Activated T-helper 1 cell treated with anti-CD3 and anti-CD28 coated beads, Interleukin-2, amount 50 U/mL, for 16 hours (primary cell): ENCODE measurements at places on chromosomes 1 and 21.

GRCh38 chr21:44726826-44727225 lies 15.5 kb upstream of the TSPEAR start:
- DNase-seq, result no peak

GRCh38 chr1:47235806-47236205 lies 3.8 kb upstream of the TAL1 start:
- DNase-seq, result no peak

DNA sequence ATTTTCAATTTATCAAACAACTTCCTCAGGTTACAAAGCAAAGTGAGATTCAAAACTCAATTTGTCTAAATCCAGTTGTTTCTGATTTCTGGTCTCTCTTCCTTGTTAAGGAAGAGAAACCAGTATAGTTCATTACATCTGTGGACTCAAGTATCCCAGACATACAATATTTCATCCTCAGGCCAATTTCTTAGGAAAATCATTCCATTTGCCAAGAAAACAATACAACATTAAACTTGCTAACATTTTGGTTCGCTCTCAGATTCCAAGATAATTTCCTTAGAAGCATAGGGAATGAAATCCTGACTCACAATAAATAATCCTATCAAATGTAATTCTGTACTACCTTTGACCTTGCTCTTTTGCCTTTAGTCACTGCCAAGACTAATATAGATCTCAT lies 11.2 kb upstream of the TTLL7 start:
- DNase-seq, result no peak

- no peak for DNase-seq
Measured at GRCh38 chr1:231070758-231071444, 30.8 kb upstream of the FAM89A start.

DNA sequence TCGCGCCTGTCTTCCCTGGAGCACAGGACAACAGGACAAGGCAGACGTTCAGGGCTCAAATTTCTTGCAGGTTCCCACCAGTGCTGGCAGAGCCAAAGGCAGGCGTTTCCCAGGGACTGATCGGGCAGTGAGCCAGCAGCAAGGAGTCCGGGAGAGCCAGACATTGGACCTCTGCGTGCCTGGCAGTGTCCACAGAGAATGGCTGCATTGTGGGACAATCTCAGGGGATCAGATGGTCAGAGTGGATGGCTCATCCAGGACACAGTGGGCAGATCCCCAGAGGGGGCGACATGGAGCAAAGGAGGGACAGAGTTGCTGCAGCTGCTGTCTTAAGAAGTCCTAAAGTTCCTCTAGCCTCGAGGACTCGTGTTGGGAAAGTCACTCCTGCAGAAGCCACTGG lies 4.6 kb downstream of the TMEM63A start:
- no peak for DNase-seq

DNA sequence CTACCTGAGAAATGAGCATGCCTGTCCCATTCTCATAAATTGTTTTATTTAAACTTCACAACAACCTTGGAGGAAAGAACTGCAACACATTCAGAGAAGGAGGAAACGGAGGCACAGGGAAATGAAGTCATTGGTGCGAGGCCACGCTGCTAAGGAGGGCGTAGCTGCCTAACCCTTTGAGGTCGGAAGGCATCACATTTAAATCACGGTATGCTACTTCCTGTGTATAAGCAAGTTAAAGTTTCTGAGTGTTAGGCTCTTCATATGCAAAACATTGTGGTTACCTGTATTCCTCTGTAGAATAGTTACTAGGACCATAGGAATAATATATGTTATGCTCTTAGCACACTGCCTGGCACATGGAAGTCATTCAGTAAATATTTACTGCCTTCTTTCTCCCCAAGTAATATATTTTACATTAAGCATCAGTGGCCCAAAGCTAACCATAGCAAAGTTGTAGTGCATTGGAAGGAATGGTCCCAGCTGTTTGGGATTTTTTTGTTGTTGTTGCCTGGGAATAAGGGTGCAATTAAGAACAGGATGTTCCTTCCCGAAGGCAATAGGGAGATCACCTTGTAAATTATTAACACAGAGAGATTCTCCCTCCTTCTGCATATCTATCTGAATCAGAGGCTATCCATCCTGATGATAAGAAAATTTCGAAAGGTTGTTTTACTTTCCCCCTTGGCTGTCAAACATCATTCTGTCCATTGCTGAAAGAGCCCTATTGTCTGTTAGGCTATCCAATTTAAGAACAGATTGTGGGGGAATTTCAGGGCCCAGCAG lies 192.2 kb upstream of the C8B start:
- no peak for DNase-seq

GRCh38 chr1:223304931-223305330 lies 59.0 kb downstream of the SUSD4 start:
- no peak for DNase-seq

- DNase-seq, result no peak
Measured at GRCh38 chr1:224506141-224506814, 71.7 kb upstream of the WDR26 start.

GRCh38 chr1:192589813-192590212 lies 14.2 kb downstream of the RGS1 start:
- DNase-seq, result no peak

GRCh38 chr1:87224201-87224600 lies 104.5 kb upstream of the LMO4 start:
- DNase-seq, result no peak

DNA sequence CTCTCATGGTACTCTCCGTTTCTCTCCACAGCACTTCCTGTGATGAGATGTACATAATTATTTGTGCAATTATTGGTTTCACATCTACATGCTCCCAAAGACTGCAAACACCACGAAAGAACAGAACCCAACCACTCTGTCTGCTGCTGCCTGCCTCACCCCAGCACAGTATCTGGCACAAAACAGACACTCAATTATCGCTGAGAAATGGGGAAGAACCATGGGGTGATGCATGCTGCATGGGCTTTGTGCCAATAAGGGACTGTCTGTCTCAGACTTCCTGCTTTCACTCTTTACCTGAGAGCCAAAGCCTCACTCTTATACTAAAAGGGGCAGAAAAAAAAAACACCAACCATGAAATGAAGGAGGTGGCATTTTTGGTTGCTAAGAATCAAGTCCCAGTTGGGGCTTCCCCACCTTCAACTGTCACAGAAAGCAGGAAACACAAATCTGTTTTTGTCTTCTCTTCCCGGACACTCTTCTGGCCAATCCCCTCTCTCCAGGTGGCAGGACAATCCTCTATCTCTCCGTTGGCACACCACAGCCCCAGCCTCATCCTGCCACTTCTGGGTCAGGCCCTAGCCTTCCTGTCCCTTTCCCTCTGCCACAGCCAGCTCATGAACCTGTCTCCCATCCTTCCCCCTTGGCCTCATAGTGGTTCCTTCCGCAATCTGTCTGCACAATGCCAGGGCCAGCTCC lies 82.0 kb downstream of the TGFBR3 start:
- peak; percentile 54 for DNase-seq

DNA sequence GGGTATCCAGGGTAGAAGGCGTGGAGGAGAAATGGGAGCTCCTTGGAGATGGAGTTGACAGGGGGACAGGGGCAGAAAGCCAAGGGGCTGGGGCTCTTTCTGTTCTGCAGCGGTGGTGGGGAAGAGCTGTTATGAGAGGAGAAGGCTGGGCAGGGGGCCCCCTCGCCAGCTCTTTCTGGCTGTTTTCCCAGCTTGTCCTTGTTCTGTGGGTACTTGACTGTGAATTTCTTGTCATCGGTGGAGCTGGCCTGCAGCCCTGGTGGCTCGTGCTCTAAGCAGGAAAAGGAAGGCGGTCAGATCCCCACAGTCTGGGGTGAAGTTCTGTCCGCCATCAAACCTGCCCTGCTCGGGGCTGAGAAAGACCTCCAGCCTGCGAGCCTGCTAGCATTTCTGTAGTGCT lies 7.6 kb downstream of the ZNF683 start:
- DNase-seq, result no peak

- DNase-seq, result no peak
Measured at GRCh38 chr1:68516066-68516465, 19.2 kb upstream of the DEPDC1 start.

- DNase-seq, result no peak
Measured at GRCh38 chr1:198788561-198789064, 149.8 kb downstream of the PTPRC start.

DNA sequence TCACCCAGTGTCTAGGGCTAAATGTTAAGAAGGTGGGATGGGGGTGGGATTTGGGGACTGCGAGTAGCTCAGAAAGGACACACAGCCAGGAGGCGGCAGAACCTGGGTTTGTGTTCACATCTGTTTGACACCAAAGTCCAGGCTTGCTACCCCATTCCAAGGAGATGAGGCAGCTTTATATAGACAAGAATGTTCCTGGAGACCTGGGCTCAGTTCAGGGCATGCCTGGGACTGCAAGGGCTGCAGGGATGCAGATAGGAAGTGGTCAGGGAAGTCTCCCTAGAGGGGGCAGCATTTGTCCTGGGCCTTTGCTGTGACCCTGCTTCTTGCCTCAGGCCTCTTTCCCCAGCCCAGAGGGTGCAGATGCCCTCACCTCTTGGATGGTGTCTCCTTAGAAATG lies 16.3 kb downstream of the PADI3 start:
- no peak for DNase-seq

DNA sequence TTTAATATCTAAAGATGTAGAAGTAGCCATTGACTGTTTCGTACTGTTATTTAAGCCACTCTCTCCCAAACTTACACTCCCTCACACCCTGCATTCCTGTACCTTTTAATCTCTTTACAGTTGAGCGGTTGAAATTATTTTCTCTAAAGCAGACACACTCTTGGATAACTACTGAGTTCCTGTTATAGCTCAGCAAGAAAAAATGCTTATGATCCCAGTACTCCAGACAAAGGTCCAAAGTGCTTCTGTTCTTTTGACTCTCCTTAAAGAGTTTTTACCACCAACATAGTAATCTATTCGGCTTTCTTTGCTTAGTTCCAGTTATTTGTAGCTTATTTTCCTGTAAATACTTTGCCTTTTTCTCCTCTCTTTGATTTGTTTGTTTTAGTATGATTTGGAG lies 100.1 kb downstream of the ATF6 start:
- DNase-seq, result no peak

- no peak for DNase-seq
Measured at GRCh38 chr21:42829954-42830353, 49.4 kb downstream of the WDR4 start.

- DNase-seq, result no peak
Measured at GRCh38 chr1:183622884-183623785, 12.4 kb downstream of the ARPC5 start.

DNA sequence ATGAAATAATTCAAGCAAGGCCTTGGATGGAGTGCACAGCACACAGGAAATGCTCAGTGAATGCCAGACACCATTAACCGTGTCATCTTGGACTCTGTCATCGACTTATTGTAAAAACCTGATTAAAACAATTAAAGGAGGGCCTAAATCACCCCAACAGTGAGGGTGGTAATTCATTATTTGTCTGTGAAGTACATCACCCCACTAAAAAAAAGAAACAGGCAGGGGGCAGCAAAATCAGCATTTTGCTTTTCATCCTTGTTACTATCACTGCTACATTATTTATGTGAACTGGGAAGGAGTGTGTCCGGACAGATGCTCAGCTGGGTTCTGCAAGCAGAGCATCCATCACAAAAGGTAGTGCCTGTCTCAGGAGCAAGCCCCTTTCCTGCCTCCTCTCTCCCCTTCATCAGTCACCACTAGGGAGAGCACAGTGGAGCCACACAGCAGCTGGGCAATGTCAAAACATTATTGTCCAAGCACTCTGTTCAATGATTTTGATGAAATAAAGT lies 98.5 kb downstream of the RERE start:
- no peak for DNase-seq

GRCh38 chr1:1090424-1091343 lies 16.6 kb upstream of the RNF223 start:
- DNase-seq, result no peak

DNA sequence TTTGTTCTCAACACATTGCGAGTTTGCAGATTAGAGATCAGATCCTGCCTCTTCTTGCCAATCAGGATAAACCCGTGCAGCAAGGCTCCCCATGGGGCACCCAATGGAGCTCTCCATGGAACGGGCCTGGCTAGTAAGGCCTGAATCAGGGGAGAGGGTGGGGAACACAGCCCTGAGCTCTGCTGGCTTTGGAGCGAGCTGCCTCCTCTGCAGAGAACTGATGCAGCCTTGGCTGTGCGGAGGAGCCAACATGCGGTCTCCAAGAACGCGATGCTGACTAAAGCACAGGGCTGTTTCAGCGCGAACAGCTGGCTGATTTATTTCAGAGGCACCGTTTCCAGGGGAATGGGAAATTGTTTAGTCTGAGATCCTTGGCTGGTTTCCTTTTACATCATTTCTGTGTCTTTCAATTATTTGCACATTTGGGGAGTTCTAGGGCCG lies 139.7 kb downstream of the TSEN15 start:
- no peak for DNase-seq

GRCh38 chr1:232018231-232019025 lies 391.8 kb downstream of the DISC1 start:
- DNase-seq, result no peak

DNA sequence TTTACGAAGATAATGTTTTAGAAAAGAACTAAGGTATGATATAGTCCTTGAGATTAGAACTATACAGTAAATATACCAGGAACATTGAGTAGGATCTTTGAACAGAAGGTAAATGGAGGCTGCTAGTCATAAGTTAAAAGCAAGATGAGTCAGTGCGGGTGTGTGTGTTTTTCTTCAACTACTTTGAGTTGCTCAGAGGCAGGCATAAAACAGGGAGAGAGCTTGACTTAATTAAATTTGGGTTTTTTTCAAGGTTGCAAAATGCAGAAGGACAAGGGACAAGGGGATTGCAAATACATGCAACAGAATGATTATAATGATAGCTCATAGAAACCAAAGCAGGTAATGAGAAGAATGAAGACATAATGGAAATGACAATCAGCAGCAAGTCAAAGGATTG lies 815.1 kb downstream of the NCAM2 start:
- no peak for DNase-seq

- no peak for DNase-seq
Measured at GRCh38 chr1:53292690-53293089, 35.2 kb downstream of the LRP8 start.
